ENCODE measurements at places on chromosomes 12 and 14. TPM values are rescaled to one million over a fixed set of nuclear protein-coding genes. Genes with fewer than 3 reads are reported as not detected.
A peak's percentile ranks its signal among the peaks of the same experiment; 100 is the strongest.

DNA sequence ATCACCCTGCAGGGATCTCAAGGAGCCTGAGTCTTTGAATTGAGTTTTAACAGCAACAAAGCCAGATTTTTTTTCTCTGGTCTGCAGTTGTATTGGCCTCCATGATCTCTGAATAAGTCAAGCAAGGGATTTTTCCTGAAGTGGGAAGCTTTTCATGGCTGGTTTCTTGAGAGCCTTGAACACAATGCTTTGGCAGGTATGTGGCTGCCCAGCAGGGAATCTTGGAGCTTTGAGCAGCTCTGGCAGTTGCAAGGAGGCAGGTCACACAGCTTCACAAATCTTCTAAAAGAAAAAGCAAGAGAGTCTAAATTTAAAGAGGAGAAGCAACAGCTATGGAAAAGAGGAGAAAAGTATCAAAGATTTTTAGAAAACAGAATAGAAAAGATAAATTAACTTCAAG, 60.1 kb downstream of the RPS29 start:
- H3K36me3 ChIP-seq, result no peaks in the 10 kb centered on the region
- no peak overlapping the region for H3K4me3 ChIP-seq
- peaks cover 8% of the 10 kb centered on the region for H3K27me3 ChIP-seq

DNA sequence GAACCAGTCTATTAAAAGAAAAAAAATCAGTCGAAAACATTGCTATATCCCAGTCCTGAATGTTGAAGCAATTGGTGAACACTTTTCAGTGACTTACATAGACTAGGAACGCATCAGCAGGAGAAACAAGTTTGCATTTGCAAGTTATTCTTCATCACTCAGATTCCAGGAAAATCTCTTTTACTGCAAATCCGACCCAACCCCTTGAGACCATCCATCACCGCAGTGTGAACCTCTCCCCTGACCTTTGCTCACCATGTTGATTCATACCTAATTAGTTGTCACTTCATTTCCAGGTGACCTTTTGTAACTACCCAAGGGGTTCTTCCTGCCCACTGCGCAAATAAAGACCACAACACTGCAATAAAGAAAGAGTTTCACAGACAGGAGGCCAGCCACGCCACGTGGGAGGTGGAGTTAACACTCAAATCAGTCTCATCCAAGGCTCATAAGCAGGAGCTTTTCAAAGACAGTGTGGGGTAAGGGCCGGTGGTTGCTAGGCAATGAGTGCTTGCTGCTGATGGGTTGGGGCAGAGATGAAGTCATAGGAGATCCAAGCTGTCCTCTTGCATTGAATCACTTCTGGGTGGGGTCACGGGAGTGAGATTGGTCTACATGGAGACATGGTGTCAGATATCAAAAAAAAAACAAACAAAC, 241.3 kb upstream of the TMEM132C start:
- no peaks in the 10 kb centered on the region for H3K27me3 ChIP-seq
- no peak overlapping the region for H3K4me3 ChIP-seq
- H3K27ac ChIP-seq, result no peak overlapping the region
- no peak for DNase-seq

- peaks cover 44% of the 10 kb centered on the region for H3K4me1 ChIP-seq
- H3K36me3 ChIP-seq, result peaks cover 2% of the 10 kb centered on the region
- H3K27me3 ChIP-seq, result no peaks in the 10 kb centered on the region
- H3K27ac ChIP-seq, result no peak overlapping the region
Measured at GRCh38 chr12:68376901-68377300, 44.7 kb upstream of the MDM1 start.

DNA sequence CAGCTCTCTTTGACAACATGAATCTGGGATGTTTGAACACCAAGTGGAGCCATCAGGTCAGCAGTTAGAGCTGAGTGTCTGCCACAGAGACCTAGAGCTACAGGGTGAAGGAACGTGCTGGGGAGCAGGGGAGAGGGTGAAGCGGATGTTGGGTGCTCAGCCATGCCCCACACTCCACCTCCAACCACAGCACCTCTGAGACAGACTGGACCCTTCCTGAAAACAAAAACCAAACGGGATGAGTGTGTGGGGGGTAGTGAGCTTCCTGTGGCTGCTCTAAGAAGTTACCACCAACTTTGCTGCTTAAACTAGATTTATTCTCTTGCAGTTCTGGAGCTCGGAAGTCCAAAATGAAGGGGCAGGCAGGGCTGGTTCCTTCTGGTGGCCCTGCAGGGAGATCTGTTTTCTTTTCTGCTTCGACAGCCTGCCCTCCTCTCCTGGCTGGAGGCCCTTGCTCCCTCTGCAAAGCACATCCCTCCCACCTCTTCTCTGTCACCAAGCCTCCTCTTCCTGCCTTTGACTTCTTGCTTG, 5.6 kb upstream of the GOLGA3 start:
- H3K36me3 ChIP-seq, result peaks cover 58% of the 10 kb centered on the region
- H3K27me3 ChIP-seq, result no peaks in the 10 kb centered on the region
- H3K4me1 ChIP-seq, result peaks cover 66% of the 10 kb centered on the region
- DNase-seq, result peak; percentile 79

DNA sequence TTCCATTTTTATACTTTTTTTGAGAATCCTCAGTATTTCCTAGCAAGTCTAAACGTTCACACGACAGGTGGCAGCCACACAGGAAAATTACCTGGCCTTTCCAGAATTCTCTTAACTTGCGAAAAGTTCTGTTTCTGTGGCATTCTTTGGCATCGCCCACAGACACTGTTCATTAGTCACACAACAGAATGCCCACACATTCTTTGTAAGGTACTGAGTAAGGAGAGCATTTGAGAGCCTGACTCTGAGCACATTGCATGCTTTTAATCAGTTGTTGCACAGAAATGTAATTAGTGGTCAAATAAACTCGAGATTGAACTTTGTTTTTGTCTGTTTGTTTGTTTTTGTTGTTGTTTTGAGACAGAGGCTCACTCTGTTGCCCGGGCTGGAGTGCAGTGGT, 52.4 kb downstream of the LMNTD1 start:
- H3K4me1 ChIP-seq, result no peaks in the 10 kb centered on the region
- no peak for DNase-seq
- no peak overlapping the region for H3K27ac ChIP-seq
- H3K4me3 ChIP-seq, result no peak overlapping the region
- peaks cover 6% of the 10 kb centered on the region for H3K27me3 ChIP-seq
- no peaks in the 10 kb centered on the region for H3K36me3 ChIP-seq

GRCh38 chr12:93091886-93092648, 163.0 kb upstream of the EEA1 start:
- DNase-seq, result no peak
- H3K27me3 ChIP-seq, result no peaks in the 10 kb centered on the region
- peaks cover 23% of the 10 kb centered on the region for H3K4me1 ChIP-seq

GRCh38 chr12:14169281-14169680, 187.9 kb upstream of the GRIN2B start:
- no peaks in the 10 kb centered on the region for H3K4me1 ChIP-seq
- H3K4me3 ChIP-seq, result no peak overlapping the region
- no peaks in the 10 kb centered on the region for H3K36me3 ChIP-seq
- no peak overlapping the region for H3K27ac ChIP-seq
- peaks cover 2% of the 10 kb centered on the region for H3K27me3 ChIP-seq

DNA sequence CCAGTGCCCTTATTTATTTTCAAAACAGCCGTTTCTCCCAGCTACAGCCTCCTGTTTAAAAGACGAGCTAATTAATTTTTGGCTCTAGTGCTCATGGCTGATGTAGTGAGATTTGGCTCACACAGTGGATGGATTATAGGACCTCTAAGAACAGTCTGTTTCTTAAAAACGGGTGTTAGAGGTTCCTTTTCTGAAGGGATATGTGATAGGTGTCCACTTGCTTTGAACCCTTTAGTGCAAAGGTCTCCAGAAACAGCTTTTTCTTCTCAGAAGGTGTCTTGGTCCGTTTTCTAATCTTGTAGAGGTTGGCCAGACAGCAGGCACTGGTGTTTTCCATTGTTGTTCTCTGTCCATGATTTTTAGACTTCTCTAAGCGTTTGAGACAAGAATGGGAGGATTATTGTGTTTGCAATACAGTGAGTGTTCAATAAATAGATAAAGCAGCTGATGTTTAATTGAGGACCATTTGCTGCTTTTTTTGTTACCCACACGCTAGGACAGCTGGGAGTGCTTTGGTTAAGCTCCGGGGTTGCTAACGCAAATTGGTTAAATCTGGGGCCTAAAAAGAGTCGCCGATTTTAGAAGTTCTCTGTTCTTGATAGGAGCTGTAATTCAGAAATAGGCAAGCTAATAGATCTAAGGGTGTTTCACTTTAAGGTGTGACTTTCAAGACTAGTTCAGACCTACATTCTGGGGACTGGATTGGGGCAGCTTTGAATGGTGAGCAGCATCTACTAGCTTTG, 1.0 kb downstream of the BORCS5 start:
- H3K27ac ChIP-seq, result peak overlapping the region; percentile 94
- peak; percentile 52 for DNase-seq
- no peaks in the 10 kb centered on the region for H3K27me3 ChIP-seq
- peaks cover 51% of the 10 kb centered on the region for H3K4me1 ChIP-seq
- peak overlapping the region; percentile 88 for H3K4me3 ChIP-seq

NANOG gene
- not detected for total RNA-seq

GARIN6 gene
- not detected for total RNA-seq

GRCh38 chr12:90543374-90543773, 411.6 kb downstream of the CCER1 start:
- H3K4me3 ChIP-seq, result no peak overlapping the region
- no peaks in the 10 kb centered on the region for H3K27me3 ChIP-seq
- no peak for DNase-seq
- no peaks in the 10 kb centered on the region for H3K4me1 ChIP-seq
- H3K36me3 ChIP-seq, result no peaks in the 10 kb centered on the region

Data from activated CD8-positive, alpha-beta T cell treated with anti-CD3 and anti-CD28 coated beads, Interleukin-2, amount 10 ng/mL, durations not matched to agents 7 days and 5 days (primary cell).